Chondrocyte (in vitro differentiated cells): ENCODE measurements at places on chromosomes 5 and 9. TPM values are rescaled to one million over a fixed set of nuclear protein-coding genes. Genes with fewer than 3 reads are reported as not detected.
A peak's percentile ranks its signal among the peaks of the same experiment; 100 is the strongest.

DNA sequence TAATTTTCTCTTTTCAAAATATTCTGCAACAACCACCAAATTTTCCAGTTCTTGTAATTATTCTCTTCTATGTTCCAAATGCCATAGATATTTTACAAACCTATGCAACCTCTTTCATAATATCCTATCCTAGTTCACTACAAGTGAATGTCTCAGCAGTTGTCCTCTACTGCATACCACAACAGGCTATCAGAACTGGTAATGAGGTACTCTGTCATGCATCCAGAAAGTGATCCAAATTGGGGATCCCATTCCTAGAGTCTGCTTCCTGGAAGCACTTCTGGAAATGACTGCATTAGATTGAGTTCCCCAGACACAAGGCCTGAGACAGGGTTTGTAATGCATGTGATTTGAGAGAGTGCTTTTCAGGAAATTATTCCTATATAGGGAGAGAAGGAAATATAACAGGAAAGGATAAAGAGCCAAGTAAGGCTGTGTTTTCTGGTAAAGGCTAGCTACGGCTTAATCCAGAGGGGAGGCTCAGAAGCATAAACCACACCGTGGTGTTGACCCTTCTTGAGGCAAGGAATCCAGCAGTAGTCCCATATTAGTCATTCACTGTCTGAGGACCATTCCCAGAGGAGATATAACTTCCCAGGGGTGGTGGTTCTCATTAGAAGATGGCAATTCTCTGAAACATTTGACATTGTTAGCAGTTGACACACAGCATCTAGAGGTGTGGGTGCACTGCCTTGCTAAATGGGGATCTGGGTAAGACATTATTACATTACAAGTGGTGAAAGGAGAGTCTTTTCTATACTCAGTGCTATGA lies 80.3 kb upstream of the FST start:
- no peak overlapping the region for H3K4me3 ChIP-seq
- no peak for DNase-seq
- H3K27ac ChIP-seq: peak overlapping the region; percentile 62

DNA sequence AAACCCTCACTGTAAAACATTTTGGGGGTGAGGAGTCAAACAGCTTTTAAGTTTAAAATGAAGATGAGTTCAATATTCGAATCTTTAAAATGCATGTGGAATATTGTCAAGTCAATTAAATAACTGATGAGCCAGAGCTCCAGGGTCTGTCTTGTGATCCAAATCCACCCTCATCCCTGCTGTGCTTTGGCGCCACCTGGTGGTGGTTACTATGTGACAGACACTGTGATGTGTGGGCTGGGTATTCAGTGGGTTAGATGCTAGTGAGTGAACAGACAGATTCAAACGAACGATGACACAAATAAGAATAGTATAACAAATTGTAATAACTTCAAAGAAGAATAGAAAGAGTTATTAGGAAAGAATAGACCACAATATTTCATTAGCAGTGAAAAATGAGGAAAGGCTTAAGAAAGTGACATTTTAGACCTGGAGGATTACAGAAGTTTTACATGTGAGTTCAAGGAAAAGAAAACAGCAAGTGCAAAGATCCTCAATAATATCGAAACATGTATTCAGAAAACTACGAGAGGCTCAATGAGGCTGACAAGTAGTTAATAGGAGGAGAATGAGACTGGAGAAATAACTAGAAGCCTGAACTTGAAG lies 51.4 kb upstream of the CHSY3 start:
- no peak overlapping the region for H3K27ac ChIP-seq
- no peaks in the 10 kb centered on the region for H3K4me1 ChIP-seq
- H3K36me3 ChIP-seq: no peaks in the 10 kb centered on the region
- DNase-seq: no peak

GRCh38 chr5:140106805-140107311 lies 7.1 kb upstream of the PURA start:
- DNase-seq: no peak
- H3K27me3 ChIP-seq: peaks cover 52% of the 10 kb centered on the region
- peak overlapping the region; percentile 97 for H3K27ac ChIP-seq

DNA sequence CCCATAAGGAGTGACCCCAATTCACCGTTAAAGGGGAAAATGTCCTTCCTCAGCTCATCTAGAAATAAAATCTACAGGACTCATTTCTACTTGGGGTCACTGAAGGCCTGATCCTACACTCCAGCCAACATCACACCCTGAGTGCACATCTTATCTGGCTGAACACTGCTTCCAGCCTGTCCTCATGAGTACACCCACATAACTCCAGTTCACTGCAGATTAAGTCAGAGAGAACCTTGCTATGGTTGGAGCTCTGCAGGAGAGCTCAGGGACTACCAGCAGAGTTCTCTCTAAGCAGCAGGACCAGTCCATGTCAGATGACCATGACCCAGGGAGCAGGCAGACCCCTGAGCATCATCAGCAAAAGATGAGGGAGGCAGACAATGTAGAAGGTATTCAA lies 126.9 kb upstream of the MAP3K1 start:
- no peaks in the 10 kb centered on the region for H3K4me1 ChIP-seq
- H3K27ac ChIP-seq: no peak overlapping the region
- no peak for DNase-seq
- no peaks in the 10 kb centered on the region for H3K36me3 ChIP-seq
- no peak overlapping the region for H3K4me3 ChIP-seq
- no peaks in the 10 kb centered on the region for H3K27me3 ChIP-seq

TMEM171 gene
- 1.8 to 3.6 TPM (median 2.6 TPM) in 3 replicates for total RNA-seq

IL13 gene
- not detected in 3 replicates for total RNA-seq

HTR4 gene
- total RNA-seq: not detected in 3 replicates
